Urothelium cell line (cell line): ENCODE measurements at places on chromosomes 2 and 18.

- DNase-seq: peak; percentile 39
These were observed 257.2 kb downstream of the SRBD1 start for GRCh38 chr2:45353879-45354278.

DNA sequence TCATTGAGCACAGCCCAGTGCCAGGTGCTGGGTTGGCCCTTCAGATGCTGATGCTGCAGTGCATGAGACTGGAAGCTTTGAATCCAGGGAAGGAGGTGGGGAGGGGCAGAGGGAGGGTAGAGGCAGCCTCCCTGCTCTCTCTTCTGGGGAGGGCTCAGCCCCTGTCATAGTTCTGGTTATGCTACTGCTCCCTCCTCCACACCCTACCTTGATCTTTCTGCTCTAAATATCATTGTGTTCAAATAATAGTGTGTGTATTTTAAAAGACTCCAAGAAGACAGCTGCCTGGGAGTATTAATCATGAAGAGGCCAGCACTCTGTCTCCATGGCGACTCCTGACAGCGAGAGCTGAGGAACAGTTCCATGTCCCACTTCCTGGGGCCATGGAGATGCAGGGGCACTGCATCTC lies 3.8 kb upstream of the EGR4 start:
- peak; percentile 47 for DNase-seq

- DNase-seq: no peak
These were observed 619.0 kb downstream of the SLC4A3 start for GRCh38 chr2:220246386-220246785.

- no peak for DNase-seq
These were observed 106.4 kb downstream of the GATA6 start for GRCh38 chr18:22275706-22276333.

DNA sequence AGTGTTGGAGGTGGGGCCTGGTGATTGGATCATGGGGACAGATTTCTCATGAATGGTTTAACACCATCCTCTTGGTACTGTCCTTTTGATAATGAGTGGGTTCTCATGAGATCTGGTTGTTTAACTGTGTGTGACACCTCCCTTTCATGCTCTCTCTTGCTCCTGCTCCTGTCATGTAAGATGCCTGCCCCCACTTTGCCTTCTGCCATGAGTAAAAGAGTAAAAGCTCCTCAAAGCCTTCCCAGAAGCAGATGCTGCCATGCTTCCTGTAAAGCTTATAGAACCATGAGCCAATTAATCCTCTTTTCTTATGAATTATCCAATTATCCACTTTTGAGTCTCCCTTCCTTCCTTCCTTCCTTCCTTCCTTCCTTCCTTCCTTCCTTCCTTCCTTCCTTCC lies 317.7 kb downstream of the RDH14 start:
- no peak for DNase-seq

DNA sequence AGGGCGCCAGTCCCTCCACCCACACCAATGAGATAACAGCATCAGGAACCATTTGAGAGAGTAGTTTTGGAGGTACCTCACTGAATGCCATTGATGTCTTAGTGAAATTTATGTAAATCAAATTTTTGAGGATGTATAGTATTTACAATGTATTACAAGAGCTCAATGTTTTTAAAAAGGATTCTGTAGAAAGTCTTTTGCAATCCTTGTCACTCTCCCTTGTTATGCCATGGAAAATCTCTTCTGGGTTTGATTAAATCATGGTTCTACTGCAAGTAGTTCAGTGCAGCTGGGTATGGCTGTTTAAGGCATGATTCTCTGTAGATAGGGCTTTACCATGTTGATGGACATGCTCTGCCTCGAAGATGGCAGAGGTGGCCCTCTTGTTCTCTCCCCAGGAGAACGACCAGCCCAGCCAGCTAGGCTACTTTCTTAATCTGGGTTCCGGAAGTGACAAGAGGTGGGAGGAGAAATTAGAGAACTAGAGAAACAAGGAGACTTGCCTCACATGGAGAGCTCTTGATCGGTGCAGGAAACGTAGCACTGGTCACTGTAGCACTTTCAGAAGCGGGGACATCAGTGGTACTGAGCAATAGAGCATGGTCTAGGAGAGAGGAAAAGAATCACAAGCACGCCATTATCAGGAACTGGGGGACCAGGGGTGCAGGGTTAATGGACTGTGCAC lies 202.7 kb downstream of the CLIP4 start:
- no peak for DNase-seq

DNA sequence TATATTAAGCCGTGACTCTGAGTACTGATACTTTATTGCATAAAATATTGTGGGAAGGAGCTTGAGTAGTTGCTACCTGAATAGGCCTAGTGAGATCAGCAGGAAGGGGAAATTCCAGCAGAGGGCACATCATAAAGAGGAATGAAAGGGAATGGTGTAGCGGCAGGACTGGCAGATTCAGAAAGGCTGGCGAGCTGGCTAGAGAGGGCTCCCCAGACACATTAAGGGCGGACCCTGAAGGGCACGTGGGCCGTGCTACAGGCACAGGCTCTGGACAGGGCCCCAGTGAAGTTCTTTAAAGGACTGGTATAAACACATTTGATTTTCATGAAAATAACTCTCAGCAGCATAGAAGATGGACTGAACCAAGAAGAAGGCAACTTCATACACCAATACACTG lies 43.0 kb downstream of the PTPN2 start:
- DNase-seq: no peak

DNA sequence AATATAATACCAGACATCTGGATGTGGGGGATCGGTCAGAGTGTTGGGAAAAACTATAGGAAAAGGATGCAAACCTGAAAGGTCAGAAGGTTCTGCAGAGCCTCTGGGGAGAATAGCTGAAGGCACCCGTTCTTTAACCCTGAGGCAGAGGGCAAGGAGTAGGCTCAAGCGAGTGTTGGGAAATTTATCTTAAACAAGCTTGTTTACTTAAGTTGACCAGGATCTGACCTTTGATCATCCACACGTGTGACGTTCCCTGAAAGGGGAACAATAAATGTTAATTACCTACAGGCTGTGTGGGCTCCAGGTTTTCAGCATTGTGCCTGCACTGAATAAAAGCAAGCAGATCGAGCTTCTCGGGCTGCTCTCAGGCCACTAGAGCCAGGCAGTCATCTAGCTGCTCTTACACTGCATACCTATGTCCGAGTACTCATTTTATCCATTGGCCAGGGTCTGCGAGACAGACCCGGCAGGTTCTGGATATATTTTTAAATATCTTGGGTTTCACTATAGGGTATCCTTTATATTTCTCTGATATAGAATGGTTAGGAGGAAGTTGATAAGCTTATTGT lies 400.6 kb upstream of the CHST9 start:
- no peak for DNase-seq

GRCh38 chr2:219158025-219158424 lies 2.6 kb downstream of the NHEJ1 start:
- DNase-seq: no peak

DNA sequence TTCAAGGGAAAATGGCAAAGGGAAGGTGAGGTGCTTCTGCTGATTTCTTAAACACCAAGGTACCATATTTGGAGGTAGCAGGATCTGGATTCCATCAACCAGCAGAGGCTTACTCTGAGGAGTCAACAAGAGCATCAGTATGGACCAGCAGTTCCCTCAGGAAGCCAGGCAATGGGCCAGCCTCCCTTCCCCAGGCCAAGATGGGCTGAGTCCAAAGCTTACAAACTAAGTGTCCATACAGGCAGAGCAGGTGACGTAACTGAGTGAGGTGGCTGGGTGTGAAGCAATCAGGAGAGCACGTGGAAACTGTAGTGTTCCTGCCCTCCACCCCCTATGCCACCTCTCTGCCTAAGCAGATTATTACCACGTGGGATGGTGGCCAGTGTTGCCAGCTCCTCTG lies 134.2 kb upstream of the HNRNPA3 start:
- DNase-seq: no peak

DNA sequence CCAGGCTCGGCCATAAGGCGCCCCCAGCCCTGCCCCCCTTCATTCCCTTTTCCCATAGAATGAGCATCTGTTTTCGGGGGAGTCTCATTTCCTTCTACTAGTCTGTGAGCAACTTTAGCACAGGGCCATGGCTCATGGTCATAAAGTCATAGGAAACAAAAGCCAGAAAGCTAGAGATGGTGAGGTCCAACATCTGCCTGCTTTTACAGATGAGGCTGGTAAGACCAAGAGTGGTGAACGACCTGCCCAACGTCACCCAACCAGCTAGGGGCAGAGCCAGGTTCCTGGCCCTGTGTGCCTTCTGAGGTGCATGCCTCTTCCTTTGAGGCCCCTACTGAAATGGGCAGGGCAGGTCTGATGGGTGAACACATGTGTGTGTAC lies 212.7 kb downstream of the DYSF start:
- no peak for DNase-seq

GRCh38 chr18:23189768-23190661 lies 54.7 kb downstream of the CABLES1 start:
- no peak for DNase-seq

DNA sequence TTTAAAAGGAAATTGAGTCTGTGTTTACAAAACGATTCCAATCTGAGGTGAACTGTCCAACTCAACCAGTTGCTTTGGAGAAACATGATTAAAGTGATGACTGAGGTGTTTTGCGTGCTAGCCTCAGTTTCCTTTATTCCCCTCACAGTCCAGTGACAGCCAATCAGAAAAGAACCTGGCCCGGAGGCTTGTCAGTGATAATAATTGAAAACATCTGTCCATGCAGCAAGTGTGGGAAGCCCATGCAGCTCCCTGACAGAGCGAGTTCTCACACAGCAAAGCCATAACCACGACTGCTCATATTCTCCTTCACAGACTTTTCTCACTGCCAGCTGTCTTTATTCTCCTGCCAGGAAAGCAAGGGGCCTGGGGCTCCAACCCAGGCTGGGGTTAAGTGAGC lies 613.4 kb downstream of the ARHGAP15 start:
- no peak for DNase-seq

DNA sequence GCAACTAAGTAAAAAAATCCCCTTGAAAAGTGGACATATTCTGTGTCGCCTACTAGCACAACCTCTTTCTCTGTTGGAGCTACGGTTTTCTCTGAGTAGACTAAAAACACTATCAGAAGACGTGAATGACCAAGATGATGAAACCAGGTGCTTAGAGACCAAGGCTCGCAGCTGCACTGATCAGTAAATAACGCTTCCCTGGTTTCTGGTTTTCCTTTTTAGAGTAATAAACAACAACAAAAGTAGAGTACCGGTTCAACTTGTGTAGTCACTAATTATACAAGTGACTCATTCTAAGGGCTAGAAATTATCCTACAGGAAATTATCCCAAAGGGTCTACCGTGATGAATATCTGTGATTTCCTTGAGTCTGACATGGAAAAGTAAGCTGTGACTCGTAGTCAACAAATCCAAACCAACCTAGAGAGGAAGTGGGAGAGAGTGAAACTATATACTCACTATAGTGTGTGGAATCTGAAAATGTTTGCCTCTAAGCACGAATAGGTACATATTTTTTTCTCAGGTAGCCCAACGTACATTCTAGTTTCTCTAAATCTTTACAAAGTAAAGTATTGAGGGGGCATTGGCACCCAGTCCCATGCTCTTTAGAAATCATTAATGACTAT lies 17.8 kb downstream of the RASGRP3 start:
- no peak for DNase-seq

- no peak for DNase-seq
These were observed 147.7 kb upstream of the SPATS2L start for GRCh38 chr2:200158647-200159356.

GRCh38 chr18:56139792-56140254 lies 498.6 kb downstream of the TXNL1 start:
- no peak for DNase-seq
